NCI-H510A treated with DMSO at 0.1 percent for 48 hours (cell line): ENCODE measurements at places on chromosomes 3 and 15.

GRCh38 chr15:39578851-39579486, 1.9 kb upstream of the THBS1 start:
- no peak for DNase-seq

GRCh38 chr3:58260261-58260731, 22.7 kb downstream of the ABHD6 start:
- DNase-seq = no peak

- DNase-seq = no peak
Observed at GRCh38 chr3:189820365-189820720, 189.2 kb downstream of the TP63 start.

- no peak for DNase-seq
Observed at GRCh38 chr3:113638910-113639309, 57.5 kb downstream of the USF3 start.

- peak; percentile 63 for DNase-seq
Observed at GRCh38 chr3:182136008-182136910, 424.5 kb downstream of the SOX2 start.

DNA sequence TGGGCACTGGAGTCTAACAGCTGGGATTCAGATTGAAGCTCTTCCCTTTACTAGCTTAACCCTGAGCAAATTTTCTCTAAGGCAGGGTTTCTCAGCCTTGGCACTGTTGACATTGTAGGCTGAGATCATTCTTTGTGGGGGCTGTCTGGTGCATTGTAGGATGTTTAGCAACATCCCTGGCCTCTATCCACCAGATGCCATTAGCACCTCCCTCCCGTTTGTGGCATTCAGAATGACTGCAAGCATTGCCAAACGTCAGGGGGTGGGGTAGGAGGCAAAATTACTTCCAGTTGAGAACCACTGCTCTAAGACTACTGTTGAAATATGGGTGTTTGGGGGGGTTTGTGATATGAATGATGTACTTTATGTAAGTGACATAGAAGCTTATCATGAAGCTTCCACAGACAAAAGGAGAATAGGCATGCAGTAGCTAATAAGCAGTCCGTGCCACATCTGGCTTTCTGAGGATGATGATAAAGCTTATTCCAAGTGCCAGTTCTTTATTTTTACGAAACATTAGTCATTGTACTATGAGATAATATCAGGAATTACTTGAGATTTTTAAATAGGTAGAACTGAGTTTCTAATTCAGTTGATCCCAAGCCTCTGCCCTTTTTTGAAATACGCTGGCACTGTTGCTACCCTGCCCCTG, 39.3 kb downstream of the NKIRAS1 start:
- DNase-seq = no peak

GRCh38 chr15:25022233-25022632, 67.4 kb downstream of the SNRPN start:
- no peak for DNase-seq

GRCh38 chr3:18888370-18888769, 259.9 kb upstream of the KCNH8 start:
- no peak for DNase-seq

DNA sequence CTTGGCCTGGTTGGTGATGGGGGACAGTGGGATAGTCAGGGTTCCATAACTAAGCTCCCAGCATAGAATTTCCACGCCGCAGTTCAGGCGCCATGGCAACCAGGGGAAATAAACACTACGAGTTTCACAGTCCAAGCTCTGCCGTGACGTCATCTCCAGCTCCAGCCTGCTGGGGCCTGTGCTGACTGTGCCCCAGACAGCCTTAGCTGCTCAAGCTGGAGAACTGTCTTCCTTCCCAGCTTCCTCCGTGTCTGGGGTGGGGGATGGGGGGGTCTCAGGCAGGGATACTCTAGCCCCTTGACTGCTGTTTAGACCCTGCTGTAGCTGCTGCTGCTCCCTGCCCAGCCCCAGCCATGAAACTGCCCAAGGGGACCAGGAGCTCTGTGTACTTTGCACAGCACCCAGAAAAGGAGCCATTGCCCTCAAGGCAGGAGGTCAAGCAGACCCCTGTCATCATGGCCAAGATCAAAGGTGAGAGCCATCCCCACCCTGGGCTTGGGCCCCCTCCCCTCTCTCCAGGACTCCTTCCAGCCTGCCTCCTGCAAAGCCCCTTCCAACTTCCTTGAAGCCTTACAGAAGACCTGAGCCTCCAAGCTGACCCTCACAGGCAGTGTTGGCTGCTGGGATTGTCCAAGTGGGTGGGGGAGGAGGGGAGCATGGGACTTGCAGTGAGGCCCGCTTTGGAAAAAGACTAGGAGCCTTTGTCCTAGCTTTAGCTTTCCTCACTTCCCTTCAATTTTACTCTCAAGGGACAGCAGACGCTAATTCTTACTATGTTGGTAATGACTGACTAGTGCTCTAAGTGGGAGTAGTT, 11.4 kb upstream of the CSPG4 start:
- DNase-seq = peak; percentile 68

DNA sequence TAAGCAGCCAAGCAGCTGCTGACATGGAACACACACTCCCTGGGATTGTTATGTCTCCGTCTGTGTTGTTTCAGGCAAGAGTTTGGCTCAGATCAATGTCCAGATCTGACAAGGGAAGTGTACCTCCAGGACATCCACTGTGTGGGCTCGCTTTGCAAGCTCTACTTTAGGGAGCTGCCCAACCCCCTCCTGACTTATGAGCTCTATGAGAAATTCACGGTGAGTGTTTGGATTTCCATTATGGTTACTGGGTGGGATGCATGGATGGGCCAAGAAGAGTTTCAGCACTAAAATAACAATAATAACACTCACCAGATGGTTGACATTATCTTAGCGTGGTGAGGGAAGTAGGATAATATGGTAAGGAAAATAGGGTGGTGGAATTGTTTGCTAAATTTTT, 74.1 kb downstream of the ARHGAP31 start:
- DNase-seq = no peak

DNA sequence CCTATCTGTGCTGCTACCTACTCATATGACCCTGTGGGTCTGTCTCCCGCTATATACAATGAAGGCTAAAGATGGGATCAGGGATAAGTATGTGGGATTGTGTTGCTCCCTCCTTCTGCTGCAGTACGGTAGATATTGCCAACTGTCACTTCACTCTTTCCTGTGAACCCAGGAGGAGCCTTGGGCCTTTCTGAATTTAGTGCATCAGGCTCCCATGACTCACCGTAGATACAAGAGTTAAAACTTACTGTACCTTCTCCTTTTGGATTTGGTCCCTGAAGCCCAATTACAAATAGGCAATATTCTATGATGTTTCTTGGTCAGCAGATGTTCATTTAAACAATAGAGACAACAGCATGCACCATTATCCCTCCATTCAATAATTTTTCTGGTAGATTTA, 27.4 kb downstream of the MITF start:
- DNase-seq = no peak
